Adrenal gland (tissue), 19 donors: ENCODE measurements at places on chromosomes 3 and 15. TPM values are rescaled to one million over a fixed set of nuclear protein-coding genes. Genes with fewer than 3 reads are reported as not detected.

MCF2L2 gene
- 39.3 TPM for total RNA-seq

DNAJB11 gene
- total RNA-seq = 70.9 TPM

DNA sequence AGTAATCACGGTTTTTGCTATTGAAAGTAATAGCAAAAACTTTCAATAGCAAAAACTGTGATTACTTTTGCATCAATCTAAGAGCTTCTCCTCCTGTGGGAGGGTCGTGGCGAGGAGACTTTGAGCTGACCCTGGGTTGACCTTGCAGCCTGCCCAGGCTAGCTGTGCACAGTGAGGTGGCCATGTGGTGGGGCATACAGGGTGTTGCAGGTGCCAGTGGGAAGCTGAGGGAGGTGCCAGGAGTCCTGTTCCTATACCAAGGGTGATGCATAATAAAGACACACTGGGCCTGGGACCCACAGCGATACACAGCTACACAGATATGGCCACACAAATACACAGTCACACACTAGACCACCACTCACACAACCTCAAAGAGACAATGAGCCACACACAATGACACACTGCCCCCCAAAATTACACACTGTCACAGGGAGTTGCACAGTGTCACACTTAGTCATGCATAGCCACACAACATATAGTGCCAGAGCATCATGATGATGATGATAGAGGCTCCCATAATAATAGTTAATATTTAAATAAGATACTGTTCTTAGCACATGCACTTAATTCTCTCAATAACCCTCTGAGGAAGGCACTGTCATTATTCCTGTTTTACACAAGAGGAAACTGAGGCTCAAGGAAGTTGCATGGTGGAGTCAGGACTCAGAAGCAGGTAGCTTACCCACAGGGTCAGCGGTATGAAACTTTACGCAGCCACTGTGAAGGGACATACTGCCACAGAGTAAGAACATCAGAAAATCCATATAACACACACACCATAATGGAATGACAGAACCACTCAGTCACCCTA, 6.3 kb downstream of the PLCD1 start:
- H3K4me1 ChIP-seq = peaks cover 28% of the 10 kb centered on the region
- H3K4me3 ChIP-seq = peak overlapping the region; percentile 66
- H3K27me3 ChIP-seq = no peaks in the 10 kb centered on the region

- no peak overlapping the region for H3K27ac ChIP-seq
- H3K4me3 ChIP-seq = no peak overlapping the region
- no peaks in the 10 kb centered on the region for H3K4me1 ChIP-seq
- no peaks in the 10 kb centered on the region for H3K36me3 ChIP-seq
- no peaks in the 10 kb centered on the region for H3K27me3 ChIP-seq
Measured at GRCh38 chr3:23567917-23568316, 237.8 kb upstream of the UBE2E1 start.

DNA sequence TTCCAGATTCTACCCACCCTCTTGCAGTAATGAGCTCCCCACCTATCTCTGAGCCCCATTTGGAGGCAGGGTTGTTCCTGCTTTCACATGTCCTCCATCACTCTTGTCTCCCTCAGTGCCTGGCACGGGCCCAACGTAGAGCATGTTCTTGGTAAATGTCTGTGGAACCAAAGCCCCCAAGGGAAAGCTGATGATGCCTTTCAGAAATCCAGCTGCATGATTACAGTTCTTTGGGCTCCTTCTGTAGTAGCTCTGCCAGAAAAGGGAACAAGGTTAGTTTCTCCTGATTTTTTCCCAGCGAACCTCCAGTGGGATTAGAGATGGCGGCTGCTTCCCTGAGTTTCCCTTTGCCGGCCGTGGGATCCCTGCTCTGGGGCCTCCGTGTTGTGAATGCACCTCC, 39.3 kb downstream of the CGNL1 start:
- H3K4me1 ChIP-seq = no peaks in the 10 kb centered on the region
- no peak for DNase-seq
- no peak overlapping the region for H3K4me3 ChIP-seq
- no peak overlapping the region for H3K27ac ChIP-seq
- no peaks in the 10 kb centered on the region for H3K27me3 ChIP-seq
- no peaks in the 10 kb centered on the region for H3K36me3 ChIP-seq

GRCh38 chr3:84980011-84980410, 21.2 kb downstream of the CADM2 start:
- no peaks in the 10 kb centered on the region for H3K27me3 ChIP-seq
- no peak for DNase-seq
- H3K4me1 ChIP-seq = no peaks in the 10 kb centered on the region
- no peaks in the 10 kb centered on the region for H3K36me3 ChIP-seq

- no peaks in the 10 kb centered on the region for H3K4me1 ChIP-seq
- H3K4me3 ChIP-seq = no peak overlapping the region
- H3K27me3 ChIP-seq = no peaks in the 10 kb centered on the region
- no peak for DNase-seq
- no peaks in the 10 kb centered on the region for H3K36me3 ChIP-seq
Measured at GRCh38 chr15:79130535-79131130, 40.1 kb upstream of the RASGRF1 start.

DNA sequence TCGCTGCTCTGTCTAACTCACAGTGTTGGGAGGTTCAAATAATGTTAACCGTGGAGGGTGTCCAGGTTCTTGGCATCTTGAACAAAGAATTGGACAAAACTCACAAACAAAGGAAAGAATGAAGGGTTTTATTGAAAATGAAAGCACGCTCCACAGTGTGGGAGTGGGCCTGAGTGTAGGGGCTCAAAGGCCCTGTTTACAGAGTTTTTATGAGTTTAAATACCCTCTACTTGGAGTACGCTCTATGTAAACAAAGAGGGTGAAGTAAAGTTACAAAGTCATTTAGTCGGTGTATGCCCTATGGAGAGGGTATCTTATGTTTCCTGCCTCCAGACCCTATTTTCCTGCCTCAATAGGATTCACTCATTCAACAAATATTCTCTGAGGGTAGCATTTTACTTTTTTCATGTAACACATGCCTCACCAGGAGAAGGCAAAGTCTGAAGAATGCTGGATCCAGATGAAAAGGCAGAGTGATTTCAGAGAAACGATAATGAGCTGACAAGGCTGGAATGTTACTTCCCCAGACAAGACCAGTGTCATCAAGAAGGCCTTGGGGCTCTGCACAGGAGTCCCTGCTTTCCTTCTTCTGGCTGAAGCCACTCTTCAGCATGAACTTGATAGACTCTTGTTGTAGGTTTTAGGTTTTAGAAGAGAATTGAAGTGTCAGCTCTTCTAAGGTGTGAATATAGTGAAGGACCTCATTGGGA, 163.6 kb downstream of the FAM43A start:
- H3K27me3 ChIP-seq = no peaks in the 10 kb centered on the region
- no peaks in the 10 kb centered on the region for H3K4me1 ChIP-seq
- no peak overlapping the region for H3K4me3 ChIP-seq
- DNase-seq = no peak
- no peaks in the 10 kb centered on the region for H3K36me3 ChIP-seq

GRCh38 chr3:186115239-186115996, 6.5 kb upstream of the ETV5 start:
- peaks cover 3% of the 10 kb centered on the region for H3K4me1 ChIP-seq
- H3K36me3 ChIP-seq = no peaks in the 10 kb centered on the region

- H3K36me3 ChIP-seq = no peaks in the 10 kb centered on the region
- DNase-seq = no peak
- no peak overlapping the region for H3K4me3 ChIP-seq
- H3K27me3 ChIP-seq = peaks cover 72% of the 10 kb centered on the region
Measured at GRCh38 chr3:147358144-147358992, 48.0 kb downstream of the ZIC4 start.

DNA sequence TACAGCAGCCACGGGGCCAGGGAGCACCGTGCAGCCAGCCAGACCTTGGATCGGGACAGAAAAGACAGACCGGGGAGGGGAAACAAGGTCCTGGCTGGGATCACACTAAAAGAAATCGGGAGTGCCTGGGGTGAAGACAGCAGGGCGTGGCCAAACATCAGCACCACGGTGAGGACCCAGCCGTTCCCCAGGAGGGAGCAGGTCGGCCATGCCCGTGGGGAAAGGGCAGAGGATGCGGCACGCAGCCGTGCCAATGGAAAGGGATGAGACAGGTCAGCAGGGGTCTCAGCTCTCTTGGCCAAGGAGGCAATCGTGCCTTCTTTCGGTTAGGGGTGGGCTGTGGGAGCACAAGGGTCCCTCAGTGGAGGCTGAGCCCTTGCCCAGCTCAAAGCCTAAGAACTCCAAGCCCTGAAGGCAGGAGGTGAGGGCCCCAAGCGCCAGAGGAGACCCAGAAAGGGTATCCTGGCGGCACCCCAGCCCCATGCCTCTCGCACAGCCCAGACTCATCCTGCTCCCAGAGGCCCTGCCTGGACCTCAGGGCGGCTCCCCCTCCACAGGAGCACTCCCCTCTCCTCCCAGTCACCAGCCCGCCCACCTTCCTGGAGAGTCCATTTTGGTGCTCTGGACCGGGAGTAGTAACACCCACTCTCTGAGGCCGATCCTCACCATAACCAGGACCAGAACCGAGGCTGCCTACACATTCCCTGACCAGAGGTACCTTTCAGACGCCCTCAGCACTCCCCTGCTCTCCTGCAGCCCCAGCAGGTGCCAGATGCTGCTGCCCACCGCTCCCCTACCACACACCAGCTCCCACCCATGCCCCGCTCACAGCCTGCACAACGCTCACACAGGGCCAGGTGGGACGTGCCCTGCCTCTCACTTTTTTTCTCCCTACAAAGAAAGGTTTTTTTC, 23.2 kb upstream of the OCA2 start:
- no peak overlapping the region for H3K4me3 ChIP-seq
- no peak for DNase-seq
- no peaks in the 10 kb centered on the region for H3K4me1 ChIP-seq
- H3K27me3 ChIP-seq = no peaks in the 10 kb centered on the region
- peaks cover 58% of the 10 kb centered on the region for H3K36me3 ChIP-seq
- H3K27ac ChIP-seq = no peak overlapping the region

DNA sequence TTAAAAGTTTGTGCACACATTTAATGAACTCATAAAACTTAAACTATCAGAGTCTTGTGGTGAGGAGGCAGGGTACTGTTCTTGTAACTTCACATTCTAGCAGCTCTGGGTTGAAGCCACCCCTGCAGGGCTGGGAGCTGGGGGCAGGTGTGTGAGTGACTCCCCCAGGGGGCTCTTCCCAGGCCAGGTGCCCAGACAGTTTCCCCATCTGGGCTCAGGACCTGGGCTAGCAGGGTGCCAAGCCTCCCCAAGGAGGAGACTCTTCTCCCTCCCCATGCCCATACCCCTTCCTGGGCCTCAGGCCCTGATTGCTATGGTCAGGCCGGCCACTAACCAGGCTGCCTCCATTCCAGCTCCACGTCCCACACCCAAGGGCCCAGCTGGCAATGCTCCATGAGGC, 22.0 kb upstream of the CHCHD6 start:
- no peak overlapping the region for H3K4me3 ChIP-seq
- no peaks in the 10 kb centered on the region for H3K36me3 ChIP-seq
- H3K27ac ChIP-seq = no peak overlapping the region
- no peaks in the 10 kb centered on the region for H3K27me3 ChIP-seq
- H3K4me1 ChIP-seq = peaks cover 22% of the 10 kb centered on the region
